Neural progenitor cell (in vitro differentiated cells): ENCODE measurements at places on chromosomes 1 and 21.

DNA sequence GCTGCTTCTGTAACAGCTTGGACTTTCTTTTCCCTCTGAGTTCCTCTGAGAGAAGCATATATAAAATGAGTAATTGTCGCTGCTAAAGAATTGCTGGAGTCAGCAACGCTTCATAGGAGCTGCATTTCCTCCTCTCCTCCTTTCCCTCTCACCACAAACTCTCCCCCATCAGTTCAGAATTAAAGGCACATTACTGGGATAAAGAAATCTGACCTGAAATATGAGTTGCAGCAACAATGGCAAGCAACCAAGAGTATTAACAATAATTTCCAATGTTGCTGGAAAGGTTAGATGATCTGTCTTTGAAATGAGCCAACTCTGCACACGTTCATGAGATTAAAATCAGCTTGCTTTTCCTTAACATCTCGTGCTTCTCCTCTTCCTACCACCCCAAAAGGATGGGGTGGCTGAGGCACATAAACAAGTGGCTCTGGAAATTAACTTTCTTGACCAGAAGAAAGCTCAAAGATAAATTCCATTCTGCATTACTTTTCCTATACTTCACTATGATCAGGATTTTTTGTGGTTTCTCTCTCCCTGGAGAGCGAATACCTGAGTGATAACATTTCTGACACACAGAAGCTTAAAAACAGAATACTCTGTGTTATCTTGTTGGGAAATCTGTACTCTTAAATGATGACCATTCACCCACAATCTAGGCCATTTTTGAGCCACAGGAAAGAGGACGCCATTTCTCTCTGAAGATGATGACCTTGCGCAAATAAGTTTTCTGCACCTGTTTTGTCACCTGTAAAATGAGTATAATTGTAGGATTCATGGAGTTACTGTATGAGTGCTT lies 90.2 kb downstream of the TGFBR3 start:
- H3K4me1 ChIP-seq, result peaks cover 38% of the 10 kb centered on the region
- DNase-seq, result no peak
- no peaks in the 10 kb centered on the region for H3K27me3 ChIP-seq
- no peak overlapping the region for H3K27ac ChIP-seq
- no peaks in the 10 kb centered on the region for H3K36me3 ChIP-seq
- no peak overlapping the region for H3K4me3 ChIP-seq

- H3K4me3 ChIP-seq, result no peak overlapping the region
- no peaks in the 10 kb centered on the region for H3K4me1 ChIP-seq
- no peak for DNase-seq
These were observed 10.2 kb downstream of the RPS6KC1 start for GRCh38 chr1:213061263-213061662.

DNA sequence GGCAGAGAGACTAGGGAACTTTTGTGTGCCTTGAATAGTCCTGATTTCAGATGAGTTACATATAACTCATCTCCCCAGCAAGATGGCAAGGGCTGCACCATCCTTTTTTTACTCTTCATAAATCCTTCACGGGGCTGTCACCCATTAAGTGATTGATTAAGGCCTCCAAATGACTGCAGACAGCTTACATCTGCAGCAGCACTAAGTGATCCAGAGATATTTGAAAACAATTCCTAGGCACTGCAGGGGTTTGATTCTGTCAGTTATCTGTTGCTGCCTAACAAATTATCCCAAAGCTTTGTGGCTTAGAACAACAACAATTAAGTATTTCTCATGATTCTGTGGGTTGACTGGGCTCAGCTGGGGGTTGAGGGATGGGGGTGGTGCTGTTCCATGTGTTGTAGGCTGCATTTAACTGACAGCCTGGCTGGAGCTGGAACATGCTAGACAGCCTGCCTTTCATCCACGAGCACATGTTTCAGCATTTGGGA lies 19.3 kb downstream of the TEX38 start:
- H3K4me3 ChIP-seq, result no peak overlapping the region
- peak; percentile 7 for DNase-seq
- H3K36me3 ChIP-seq, result peaks cover 11% of the 10 kb centered on the region
- no peak overlapping the region for H3K27ac ChIP-seq
- H3K27me3 ChIP-seq, result no peaks in the 10 kb centered on the region
- H3K4me1 ChIP-seq, result peaks cover 10% of the 10 kb centered on the region

DNA sequence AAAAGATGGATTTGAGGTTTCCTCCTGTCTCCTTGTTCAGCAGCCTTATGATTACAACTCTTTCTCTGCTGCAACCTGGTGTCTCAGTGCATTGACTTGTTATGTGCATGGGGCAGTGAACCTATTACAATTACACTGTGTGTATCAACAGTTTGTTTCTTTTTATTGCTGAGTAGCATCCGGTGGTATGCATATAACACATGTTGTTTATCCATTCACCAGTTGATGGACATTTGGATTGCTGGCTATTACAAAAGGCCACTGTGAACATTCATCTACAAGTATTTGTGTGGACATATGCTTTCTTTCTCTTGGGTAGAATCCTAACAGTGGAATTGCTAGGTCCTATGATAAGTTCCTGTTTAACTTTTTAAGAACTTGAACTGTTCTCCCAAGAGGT lies 65.9 kb downstream of the FMO4 start:
- no peaks in the 10 kb centered on the region for H3K36me3 ChIP-seq
- H3K4me3 ChIP-seq, result no peak overlapping the region
- no peak for DNase-seq
- H3K27ac ChIP-seq, result no peak overlapping the region

GRCh38 chr1:88001460-88001859 lies 672.8 kb downstream of the LMO4 start:
- H3K36me3 ChIP-seq, result no peaks in the 10 kb centered on the region
- no peak overlapping the region for H3K4me3 ChIP-seq
- H3K27ac ChIP-seq, result no peak overlapping the region
- no peaks in the 10 kb centered on the region for H3K4me1 ChIP-seq

DNA sequence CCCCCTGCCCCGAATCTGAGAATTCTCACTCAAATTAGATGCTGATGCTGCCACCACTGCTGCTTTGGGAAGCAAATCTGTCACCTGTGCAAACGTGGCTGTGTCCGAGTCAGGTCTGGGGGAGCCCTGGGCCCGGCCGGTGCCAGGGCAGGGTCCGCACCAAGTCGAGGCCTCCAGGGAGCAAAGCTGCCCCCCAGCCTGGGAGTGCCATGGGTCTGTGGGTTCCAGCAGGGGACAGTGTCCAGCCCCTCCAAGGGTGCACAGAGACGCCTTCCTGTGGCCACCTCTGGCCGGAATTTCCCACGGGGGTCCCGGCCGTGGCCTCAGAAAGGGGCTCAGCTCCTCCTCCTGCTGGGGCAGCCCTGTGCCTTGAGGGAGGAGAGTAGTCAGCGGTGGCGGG lies 27.7 kb upstream of the TTLL10 start:
- H3K27ac ChIP-seq, result no peak overlapping the region
- DNase-seq, result no peak
- H3K27me3 ChIP-seq, result no peaks in the 10 kb centered on the region
- no peaks in the 10 kb centered on the region for H3K4me1 ChIP-seq
- H3K4me3 ChIP-seq, result no peak overlapping the region
- H3K36me3 ChIP-seq, result no peaks in the 10 kb centered on the region

- H3K36me3 ChIP-seq, result no peaks in the 10 kb centered on the region
- DNase-seq, result no peak
These were observed 439.3 kb downstream of the USP25 start for GRCh38 chr21:16169102-16169511.

DNA sequence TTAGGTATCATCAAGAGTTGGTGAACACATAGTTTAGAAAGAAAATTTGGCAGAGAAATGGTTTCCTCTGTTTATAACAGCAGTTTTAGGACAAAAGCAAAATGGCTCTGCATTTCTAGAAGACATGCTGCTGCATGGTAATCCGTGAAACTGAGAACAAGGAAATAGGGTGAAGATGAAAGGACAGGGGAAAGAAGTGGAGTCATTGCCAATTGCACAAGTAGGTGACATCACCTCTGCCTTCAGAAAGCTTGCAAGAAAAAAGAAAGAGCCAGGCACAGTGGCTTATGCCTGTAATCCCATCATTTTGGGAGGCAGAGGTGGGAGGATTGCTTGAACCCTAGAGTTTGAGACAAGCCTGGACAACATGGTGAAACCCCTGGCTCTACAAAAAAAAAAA lies 217.6 kb downstream of the LMX1A start:
- no peaks in the 10 kb centered on the region for H3K36me3 ChIP-seq
- DNase-seq, result no peak
- no peak overlapping the region for H3K27ac ChIP-seq
- peaks cover 62% of the 10 kb centered on the region for H3K27me3 ChIP-seq
- H3K4me3 ChIP-seq, result no peak overlapping the region
